ENCODE measurements at places on chromosomes 4 and X.

DNA sequence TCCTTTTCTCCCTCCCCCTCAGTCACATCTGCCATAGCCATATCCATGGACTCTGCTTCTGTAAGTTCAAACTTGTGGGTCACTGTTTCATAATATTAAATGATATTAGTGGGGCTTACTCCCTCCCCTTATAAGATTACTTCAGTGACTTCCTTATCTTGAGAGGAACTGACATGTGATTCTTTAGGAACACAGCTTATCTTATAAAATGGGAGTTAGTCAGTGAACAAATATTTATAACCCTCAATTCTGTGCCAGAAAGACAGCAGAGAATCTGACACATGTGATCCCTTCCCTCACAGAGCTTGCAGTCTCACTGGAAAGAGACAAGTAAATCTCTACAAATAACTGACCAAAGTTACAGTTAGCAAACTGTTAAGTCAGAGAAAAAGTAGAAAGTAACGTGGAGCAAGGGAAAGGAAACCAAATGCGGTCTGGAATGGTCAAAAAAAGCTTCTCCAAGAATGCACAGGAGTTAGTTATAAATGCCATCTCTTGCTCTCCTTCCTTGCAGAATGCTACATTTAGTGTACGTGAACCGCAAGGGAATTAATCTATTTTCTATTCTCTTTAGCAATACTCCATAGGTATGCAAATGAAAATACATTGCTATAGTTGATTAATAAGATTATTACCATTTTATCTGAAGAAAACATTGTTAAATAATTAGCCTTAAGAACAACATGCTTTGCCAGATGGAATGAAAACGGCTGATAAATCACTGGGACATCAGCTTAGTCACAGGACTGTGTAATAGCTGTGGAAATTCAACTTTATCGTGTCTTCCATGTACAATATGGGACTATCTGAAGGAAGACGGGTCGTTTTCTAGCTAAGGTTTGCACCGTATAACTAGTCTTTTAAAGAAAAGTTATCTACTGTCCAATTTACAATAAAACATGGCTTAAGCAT lies 29.0 kb downstream of the SGMS2 start:
- DNase-seq = no peak

DNA sequence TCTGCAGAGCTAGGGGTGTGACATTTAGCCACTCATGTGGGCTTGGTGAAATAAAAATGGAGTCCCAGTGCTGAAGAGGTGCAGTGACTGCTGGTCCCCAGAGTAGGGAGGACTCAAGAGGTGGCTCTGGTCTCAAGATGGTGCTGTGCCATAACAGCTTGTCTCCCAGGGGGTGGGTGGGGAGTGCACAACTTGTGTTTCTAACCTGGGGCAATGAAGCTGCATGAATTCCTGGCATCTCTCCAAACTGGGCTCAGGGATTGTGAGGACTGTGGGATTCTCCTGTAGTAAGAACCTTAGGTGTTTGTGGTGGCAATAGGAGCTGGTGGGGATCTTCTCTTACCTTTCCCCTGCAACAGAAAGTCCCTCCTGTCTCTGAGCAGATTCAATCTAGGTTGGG lies 278.9 kb upstream of the SFRP2 start:
- peak; percentile 36 for DNase-seq

DNA sequence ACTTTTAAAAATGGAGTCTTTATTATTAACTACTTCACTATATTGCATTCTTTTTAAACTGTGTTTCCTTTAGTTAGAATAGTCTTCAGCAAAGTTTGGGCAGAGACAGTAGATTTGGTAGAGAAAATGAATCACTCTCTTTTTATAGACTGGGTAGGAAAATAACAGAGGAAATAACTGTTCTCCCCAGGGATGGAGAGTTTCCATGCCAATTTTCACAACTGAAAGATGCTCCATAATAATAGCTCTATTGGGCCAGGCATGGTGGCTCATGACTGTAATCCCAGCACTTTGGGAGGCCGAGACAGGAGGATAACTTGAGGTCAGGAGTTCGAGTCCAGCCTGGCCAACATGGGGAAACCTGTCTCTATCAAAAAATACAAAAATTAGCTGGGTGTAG lies 13.1 kb downstream of the HSD17B13 start:
- no peak for DNase-seq

DNA sequence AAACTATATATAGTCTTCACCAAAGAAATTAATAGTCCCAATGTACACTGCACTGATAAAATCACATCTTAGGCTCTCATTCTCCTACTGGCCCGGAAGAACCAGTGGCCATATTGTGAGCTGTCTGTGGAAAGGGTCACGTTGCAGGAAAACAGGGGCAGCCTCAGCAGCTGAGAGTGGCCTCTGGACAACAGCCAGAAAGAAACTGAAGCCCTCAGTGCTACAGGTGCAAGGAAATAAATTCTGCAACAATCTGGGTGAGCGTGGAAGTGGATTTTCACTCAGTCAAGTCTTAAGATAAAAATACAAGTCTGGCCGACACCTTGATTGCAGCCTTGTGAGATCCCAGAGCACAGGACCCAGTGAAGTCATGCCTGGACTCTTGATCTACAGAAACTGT lies 3.2 kb upstream of the SLC25A14 start:
- DNase-seq = no peak

DNA sequence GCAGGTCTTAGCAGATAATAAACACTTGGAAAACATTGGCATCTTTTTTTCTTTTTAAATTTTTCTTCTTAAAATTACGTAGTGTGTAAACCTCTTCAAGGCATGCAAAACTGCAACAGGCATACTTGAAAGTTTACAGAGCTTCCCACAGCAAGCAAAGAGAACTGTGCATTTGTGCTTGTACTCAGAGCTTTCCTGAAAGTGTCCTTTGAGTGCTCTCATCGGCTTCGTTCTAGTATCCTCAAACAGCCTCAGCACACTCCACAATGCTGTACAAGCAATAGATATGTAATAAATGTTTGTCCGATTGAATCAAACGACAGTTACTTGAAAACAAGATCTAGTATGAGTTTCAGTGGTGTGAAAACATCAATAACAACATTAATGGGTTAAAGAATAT lies 227.5 kb downstream of the PAPSS1 start:
- DNase-seq = no peak

- no peak for DNase-seq
These were observed 22.6 kb downstream of the L1CAM start for GRCh38 chrX:153863251-153863991.

Measured in MCF 10A (cell line).